ENCODE measurements at places on chromosomes 2 and 18. TPM values are rescaled to one million over a fixed set of nuclear protein-coding genes. Genes with fewer than 3 reads are reported as not detected.
A peak's percentile ranks its signal among the peaks of the same experiment; 100 is the strongest.

DNA sequence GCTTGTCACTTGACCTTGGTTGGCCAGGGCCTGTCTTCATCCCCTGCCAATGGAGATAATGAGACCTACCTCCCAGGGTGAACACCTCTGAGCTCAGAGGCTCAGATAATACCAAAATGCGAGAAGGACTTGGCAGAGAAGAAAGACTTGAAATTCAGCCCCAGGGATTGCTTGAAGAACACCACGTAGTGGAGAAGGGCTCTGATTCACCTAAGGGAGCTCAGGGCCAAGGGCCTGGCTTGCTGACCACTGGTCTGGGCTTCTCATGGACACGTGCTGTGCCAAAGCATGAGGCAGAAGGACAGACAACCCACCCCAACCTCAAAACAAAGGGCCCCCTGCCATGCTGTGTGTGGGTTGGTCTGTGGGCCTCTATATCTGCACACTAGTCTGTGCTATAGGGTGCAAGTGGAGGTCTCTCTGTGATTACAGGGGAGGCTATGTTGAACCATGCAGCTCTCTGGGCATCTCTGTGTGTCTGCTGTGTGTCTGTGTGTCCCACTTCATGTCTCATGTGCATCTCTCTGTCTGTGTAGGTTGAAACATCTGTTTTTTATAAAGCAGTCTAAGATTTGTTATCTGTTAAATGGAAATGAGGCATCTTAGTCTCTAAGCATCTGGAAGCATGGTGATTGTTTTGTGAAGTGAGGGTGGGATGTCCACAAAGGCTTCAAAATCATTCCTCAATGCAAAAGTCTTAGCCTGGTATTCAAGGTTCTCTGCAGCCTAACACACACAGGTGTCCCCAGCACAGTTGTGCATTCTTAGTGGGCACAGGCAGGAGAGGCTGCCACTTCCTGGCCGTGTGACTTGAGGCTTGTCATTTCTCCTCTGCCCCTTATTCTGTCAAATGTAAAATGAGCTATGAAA is 61.0 kb upstream of the EPAS1 start:
- H3K27ac ChIP-seq, result no peak overlapping the region
- no peaks in the 10 kb centered on the region for H3K27me3 ChIP-seq
- H3K4me3 ChIP-seq, result no peak overlapping the region
- no peak for DNase-seq
- H3K4me1 ChIP-seq, result no peaks in the 10 kb centered on the region

The SLC40A1 gene
- 0.20 TPM for polyA plus RNA-seq

GRCh38 chr18:8688216-8688800 is 17.0 kb upstream of the MTCL1 start:
- no peak overlapping the region for H3K27ac ChIP-seq
- no peak overlapping the region for H3K4me3 ChIP-seq
- no peaks in the 10 kb centered on the region for H3K36me3 ChIP-seq
- no peaks in the 10 kb centered on the region for H3K27me3 ChIP-seq
- no peak for DNase-seq
- no peaks in the 10 kb centered on the region for H3K4me1 ChIP-seq

The NCKAP5 gene
- polyA plus RNA-seq, result not detected

GRCh38 chr2:232981356-232981755 is 31.7 kb downstream of the NGEF start:
- no peak overlapping the region for H3K4me3 ChIP-seq
- no peaks in the 10 kb centered on the region for H3K27me3 ChIP-seq
- no peak overlapping the region for H3K27ac ChIP-seq
- no peaks in the 10 kb centered on the region for H3K4me1 ChIP-seq

DNA sequence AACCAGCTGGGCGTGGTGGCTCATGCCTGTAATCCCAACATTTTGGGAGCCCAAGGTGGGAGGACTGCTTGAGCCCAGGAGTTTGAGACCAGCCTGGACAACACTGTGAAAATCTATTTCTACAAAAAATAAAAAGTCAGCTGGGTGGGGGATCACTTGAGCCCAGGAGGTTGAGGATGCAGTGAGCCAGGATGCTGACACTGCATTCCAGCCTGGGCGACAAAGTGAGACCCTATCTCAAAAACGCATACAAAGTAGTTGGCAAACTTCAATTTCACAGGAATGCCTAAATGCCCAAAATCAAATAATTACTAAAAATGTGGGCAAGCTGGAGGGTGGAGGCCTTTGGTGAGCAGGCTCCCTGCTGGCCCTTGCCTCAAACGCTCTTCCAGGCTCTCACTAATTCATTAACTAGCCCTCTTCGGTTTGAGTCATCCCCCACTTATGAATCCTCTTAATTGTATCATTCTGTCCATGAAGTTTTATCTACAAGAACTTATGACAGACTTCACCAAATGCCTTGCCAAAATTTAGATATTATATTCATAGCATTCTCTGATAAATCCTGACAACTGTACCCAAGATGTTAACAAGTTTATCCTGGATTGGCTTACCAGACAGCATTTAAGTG is 68.7 kb upstream of the ZFP36L2 start:
- no peak for DNase-seq
- no peak overlapping the region for H3K27ac ChIP-seq
- peaks cover 21% of the 10 kb centered on the region for H3K36me3 ChIP-seq
- no peaks in the 10 kb centered on the region for H3K4me1 ChIP-seq
- no peak overlapping the region for H3K4me3 ChIP-seq

GRCh38 chr2:230496891-230497290 is 80.9 kb downstream of the SP100 start:
- H3K36me3 ChIP-seq, result peaks cover 10% of the 10 kb centered on the region
- H3K4me1 ChIP-seq, result peaks cover 37% of the 10 kb centered on the region
- DNase-seq, result peak; percentile 32
- peak overlapping the region; percentile 57 for H3K4me3 ChIP-seq

The MREG gene
- 2.1 TPM for polyA plus RNA-seq

DNA sequence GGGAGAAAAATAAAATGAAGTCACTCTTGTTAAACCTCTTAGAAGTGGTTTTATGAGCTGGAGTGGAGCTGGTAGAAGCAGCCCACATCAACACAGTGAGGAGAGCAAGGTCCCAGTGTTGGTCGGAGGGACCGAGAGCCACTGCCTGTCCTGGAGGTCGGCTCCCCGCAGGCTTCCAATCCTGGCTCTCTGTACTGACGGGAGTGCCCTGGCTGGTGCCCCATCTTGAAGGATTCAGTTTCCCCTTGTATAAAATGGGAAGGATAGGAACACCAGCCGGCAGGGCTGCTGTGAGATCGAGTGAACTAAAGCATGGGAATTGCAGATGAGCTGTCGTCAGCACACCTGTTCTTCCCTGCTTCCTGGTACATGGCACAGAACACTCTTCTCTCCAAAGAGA is 104.3 kb upstream of the ID2 start:
- no peak overlapping the region for H3K27ac ChIP-seq
- H3K4me1 ChIP-seq, result peaks cover 52% of the 10 kb centered on the region
- H3K36me3 ChIP-seq, result no peaks in the 10 kb centered on the region
- DNase-seq, result no peak
- no peak overlapping the region for H3K4me3 ChIP-seq

The LCT gene
- polyA plus RNA-seq, result 0.03 TPM

GRCh38 chr18:23757437-23757733 is 68.1 kb downstream of the LAMA3 start:
- H3K4me1 ChIP-seq, result no peaks in the 10 kb centered on the region
- no peaks in the 10 kb centered on the region for H3K36me3 ChIP-seq
- H3K27me3 ChIP-seq, result no peaks in the 10 kb centered on the region
- H3K27ac ChIP-seq, result no peak overlapping the region

DNA sequence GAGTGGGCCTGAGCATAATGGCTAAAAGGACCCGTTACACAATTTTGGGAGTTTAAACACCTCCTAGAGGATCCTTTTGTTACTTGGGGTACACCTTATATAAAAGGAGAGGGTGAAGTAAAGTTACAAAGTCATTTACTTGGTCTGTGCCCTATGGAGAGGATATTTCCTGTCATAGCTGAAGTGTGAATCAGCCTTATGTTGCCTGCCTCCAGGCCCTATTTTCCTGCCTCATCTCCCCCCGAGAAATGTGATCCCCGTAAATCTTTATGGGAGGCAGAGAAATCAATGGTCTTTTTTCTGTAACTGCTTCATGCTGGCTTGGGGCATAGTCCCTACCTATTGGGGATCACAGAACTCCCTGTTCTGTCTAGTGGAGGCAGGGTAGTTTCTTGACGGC is 906.6 kb downstream of the DSC3 start:
- no peak overlapping the region for H3K4me3 ChIP-seq
- H3K36me3 ChIP-seq, result no peaks in the 10 kb centered on the region
- H3K4me1 ChIP-seq, result no peaks in the 10 kb centered on the region
- no peak overlapping the region for H3K27ac ChIP-seq

The UGT1A10 gene
- not detected for polyA plus RNA-seq

- no peaks in the 10 kb centered on the region for H3K36me3 ChIP-seq
- no peaks in the 10 kb centered on the region for H3K27me3 ChIP-seq
- DNase-seq, result no peak
- no peak overlapping the region for H3K27ac ChIP-seq
Observed at GRCh38 chr2:118665784-118666529, 181.5 kb downstream of the EN1 start.

DNA sequence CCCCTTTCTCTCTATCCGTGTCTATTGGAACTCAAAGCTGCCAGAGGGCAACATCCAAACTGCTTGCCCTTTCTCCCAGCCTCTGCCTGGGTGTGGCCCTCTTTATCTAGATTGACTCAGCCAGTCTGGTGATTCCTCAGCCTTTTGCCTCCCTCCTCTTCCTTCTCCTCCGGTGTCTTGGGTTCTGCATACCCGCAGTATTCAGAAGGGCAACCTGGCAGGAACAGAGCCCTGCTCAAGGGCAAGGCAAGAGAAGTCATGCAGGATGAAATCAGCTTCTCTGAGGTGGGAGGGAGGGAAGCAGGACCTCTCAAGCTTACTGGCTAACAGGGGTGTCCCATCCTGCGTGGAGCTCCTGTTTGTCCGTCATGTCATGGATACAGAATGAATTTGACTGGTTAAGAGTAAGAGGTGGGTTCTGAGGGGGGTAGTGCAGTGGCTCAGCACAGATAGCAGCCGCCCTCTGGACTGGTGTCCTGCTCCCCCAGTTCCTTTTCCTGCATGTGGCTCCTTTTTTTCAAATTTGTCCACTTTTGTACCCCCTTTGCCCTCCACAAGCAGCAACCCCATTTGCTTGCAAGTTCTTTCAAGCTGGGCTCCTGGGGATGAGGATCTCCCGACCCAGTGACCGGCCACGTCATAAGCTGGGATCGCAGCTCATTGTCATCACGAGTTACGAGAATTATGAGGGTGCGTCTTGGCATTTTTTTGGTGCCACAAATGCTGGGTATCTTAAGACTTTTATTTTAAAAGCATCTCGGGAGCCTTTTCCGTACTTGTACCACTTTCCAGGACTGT is 154.1 kb downstream of the FHOD3 start:
- H3K27me3 ChIP-seq, result no peaks in the 10 kb centered on the region
- no peaks in the 10 kb centered on the region for H3K4me1 ChIP-seq
- DNase-seq, result no peak
- no peaks in the 10 kb centered on the region for H3K36me3 ChIP-seq

GRCh38 chr18:4750393-4751346 is 295.6 kb upstream of the DLGAP1 start:
- H3K4me1 ChIP-seq, result no peaks in the 10 kb centered on the region
- H3K4me3 ChIP-seq, result no peak overlapping the region
- no peaks in the 10 kb centered on the region for H3K27me3 ChIP-seq
- no peak for DNase-seq
- H3K27ac ChIP-seq, result no peak overlapping the region

GRCh38 chr2:237257471-237257951 is 156.5 kb downstream of the COL6A3 start:
- H3K27ac ChIP-seq, result no peak overlapping the region
- H3K27me3 ChIP-seq, result no peaks in the 10 kb centered on the region
- H3K36me3 ChIP-seq, result no peaks in the 10 kb centered on the region
- H3K4me3 ChIP-seq, result no peak overlapping the region

GRCh38 chr2:43370705-43371104 is 144.3 kb upstream of the ZFP36L2 start:
- no peaks in the 10 kb centered on the region for H3K36me3 ChIP-seq
- no peak overlapping the region for H3K4me3 ChIP-seq
- no peak for DNase-seq
- no peaks in the 10 kb centered on the region for H3K27me3 ChIP-seq

The DUSP19 gene
- polyA plus RNA-seq, result 0.13 TPM

The SNTG2 gene
- polyA plus RNA-seq, result 2.1 TPM

GRCh38 chr2:33796511-33796910 is 197.4 kb upstream of the FAM98A start:
- H3K36me3 ChIP-seq, result no peaks in the 10 kb centered on the region
- H3K4me1 ChIP-seq, result no peaks in the 10 kb centered on the region
- DNase-seq, result no peak
- H3K4me3 ChIP-seq, result no peak overlapping the region
- H3K27ac ChIP-seq, result no peak overlapping the region

The RTP5 gene
- polyA plus RNA-seq, result not detected

DNA sequence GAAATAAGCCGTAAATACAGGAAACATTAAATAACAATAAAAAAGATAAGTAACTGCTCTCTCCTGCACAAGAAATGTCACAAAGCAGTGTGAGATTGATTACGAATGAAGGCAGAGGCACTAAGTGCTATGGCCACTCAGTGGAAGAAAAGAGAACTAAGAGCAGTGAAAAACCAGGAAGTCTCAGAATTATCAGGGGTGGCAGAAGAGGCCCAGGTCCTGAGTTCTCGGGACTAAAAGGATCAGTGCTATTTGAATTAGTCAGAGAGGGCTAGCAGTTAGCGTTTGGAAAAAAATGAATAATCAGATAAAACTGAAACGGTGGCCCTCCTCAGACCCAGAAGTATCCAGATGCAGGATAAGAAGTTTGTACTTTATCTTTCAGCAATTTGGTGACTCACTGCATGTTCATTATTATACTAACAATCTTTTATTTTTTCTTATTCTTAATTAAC is 367.1 kb downstream of the ZEB2 start:
- no peaks in the 10 kb centered on the region for H3K27me3 ChIP-seq
- no peak overlapping the region for H3K27ac ChIP-seq
- no peaks in the 10 kb centered on the region for H3K36me3 ChIP-seq

DNA sequence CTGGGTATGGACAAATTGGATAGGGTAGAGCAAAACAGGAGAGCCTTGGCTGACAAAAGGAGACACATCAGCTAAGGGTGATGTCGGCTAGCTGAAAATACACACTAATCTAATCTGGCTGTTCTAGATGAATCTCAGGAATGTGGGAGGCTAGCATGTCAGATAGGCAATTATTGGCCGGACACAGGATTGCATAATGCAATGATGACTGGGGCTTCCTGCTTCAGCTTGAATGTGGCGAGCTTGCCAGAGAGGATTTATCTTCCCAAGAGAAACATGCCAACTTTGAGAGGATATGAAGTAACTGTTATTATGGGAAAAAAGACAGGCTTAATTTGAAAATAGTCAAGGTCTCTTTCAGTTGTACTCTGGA is 102.4 kb downstream of the TRIB2 start:
- DNase-seq, result no peak
- H3K27ac ChIP-seq, result no peak overlapping the region
- H3K4me3 ChIP-seq, result no peak overlapping the region
- no peaks in the 10 kb centered on the region for H3K27me3 ChIP-seq
- H3K36me3 ChIP-seq, result no peaks in the 10 kb centered on the region

Measured in B cell (primary cell).